ENCODE measurements at places on chromosomes 12 and 14.

- no peak for DNase-seq
These were observed 3.3 kb downstream of the SP1 start for GRCh38 chr12:53383258-53383657.

- no peak for DNase-seq
These were observed 83.9 kb upstream of the OSBPL8 start for GRCh38 chr12:76643438-76643837.

DNA sequence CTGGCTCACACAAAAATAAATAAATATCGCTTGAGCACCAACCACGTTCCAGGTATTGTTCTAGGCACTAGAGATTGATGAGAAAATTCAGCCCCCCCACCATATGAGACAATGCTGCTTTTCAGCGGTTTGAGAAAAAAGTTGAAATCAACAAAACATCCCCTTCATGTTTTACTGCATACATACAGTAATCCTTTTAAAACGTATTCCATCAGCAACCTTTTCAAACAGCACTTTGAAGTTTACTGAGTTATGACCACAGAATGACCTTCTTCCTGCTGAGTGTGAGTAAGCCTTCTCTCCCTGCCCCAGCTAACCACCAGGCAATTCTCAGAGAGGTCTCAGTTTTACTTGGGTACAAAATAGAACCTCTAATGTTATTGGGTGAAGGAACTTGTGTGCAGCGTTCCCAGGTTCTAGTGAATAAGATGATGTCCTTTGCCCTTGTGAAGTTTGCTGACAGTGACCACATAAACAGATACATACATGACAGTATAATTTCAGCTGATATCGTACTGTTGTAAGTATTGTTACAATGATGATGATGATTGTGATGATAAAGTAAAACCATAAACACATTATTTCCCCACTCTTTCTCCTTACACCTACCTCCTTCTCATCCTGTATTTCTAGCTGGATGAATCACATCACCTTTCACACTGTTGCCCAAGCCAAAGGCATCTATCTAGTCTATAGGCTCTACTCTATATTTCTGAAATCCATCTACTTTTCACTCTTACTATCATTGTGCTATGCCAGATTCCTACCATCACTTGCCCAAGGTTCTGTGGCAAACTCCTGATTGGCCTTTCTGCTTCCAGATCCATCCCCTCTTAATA, 124.4 kb upstream of the KRR1 start:
- peak; percentile 82 for DNase-seq

DNA sequence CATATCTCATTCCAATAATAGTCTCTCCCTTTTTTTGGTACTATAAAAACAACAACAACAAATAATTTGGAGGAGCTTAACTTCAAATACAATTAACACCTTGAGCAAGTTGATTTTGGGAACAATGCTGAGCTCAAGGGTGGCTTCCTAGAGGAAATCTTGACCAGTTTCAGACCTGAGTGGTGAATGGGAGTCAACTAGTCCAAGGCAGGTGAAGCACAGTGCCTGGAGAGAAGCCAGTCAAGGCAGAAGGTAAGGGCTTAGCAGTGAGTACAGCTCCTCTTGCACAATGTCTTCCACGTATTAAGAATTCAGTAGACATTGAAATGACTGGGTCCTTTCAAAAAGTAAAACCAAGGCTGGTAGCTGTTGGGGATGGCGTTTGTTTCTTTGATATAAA, 444.8 kb downstream of the ATP23 start:
- DNase-seq: no peak

DNA sequence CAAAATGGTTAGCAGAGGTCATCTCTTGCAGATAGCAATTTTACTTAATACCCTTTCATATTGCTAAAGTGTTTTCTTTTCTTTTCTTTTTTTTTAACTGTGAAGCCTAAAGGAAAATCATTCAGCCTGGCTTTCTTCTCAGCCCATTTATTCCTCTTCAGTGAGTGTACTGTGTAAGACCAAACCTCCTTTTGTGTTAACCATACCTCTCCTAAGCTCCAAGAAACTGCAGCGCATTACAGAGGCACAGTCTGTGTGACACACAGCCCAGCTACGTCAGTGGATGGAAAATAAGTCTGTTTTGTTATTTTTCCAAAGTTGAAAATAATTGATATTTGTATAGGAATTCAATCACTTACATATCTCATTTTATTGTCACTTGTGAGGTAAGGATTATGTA, 21.7 kb downstream of the DCAF5 start:
- DNase-seq: no peak

DNA sequence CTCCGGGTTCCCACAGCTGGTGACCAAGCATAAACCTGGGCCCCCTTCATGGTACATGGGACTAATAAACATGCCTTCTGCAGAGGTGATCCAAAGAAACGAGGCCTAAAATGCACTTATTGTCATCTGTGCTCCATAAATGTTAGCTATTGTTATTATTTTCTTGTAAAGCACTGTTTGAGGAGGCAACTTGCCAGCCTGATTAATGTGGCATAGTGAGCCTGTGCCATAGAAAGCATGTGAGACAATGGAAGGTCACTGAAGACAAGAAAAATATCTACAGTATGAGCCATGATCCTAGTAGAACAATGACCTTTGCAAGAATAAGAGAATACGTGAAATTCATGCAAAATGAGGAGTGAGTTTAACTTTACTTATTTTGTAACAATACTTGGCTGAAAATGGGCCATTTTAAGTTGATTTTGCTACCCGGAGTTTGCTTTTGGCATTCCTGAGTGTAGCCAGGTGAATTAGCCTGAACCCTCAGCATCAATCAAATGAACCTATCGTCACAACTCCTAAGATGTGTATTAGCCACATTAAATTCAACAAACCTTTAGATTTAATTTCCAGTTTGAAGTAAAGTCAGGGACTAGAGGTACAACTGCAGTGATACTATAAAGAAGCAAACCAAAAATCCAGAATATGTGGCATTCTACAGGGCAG, 52.2 kb downstream of the CPM start:
- no peak for DNase-seq

DNA sequence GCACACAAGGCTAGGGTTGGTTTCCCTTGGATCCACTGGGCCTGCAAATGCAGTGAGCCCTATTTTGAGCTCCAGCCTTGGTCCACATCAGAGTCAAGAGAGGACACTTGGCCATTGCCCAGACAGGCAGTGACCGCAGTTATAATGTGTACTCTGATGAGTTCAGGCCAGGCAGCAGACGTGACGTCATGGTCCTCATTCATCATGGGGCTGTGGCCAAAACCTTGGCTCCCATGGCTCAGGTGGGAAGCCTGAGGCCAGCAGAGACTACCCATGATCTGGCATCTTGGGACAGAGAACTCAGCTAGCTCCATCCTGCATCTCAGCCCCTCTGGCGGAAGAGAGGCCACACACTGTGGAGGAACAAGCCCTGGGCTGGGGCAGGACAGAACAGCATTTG, 16.4 kb downstream of the TMEM63C start:
- no peak for DNase-seq

- no peak for DNase-seq
These were observed 86.6 kb downstream of the MIA2 start for GRCh38 chr14:39320318-39320717.

GRCh38 chr12:47892819-47893218, 12.0 kb downstream of the VDR start:
- no peak for DNase-seq

- no peak for DNase-seq
These were observed 638.4 kb downstream of the FLRT2 start for GRCh38 chr14:86168371-86168770.

GRCh38 chr12:19387161-19387560, 52.1 kb upstream of the AEBP2 start:
- no peak for DNase-seq

DNA sequence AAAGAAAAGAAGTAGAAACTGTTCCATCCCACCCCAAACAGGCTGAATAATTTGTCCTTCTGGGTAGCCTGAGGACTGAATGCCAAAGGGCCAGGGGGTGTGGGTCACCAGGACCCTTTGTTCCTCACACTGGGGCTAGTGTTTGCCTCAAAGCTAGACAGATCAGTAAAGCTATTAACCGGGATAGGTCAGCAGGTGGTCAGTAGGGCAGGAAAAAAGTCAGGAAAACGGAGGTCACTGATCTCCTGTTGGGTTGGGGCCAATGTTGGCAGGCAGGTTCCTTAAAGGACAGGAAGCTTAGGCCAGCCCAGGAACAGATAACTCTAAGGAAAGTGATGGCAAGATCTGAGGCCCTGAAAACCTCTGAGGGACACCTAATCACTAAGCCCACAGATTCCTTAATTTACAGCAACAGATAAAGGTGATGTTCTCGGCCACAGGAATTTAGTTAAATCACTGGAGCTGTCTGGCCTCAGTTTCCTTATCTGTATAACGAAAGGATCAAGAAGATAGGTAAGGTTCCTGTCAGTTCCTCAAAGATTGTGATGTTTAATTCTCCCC, 22.7 kb upstream of the TMPO start:
- peak; percentile 64 for DNase-seq

DNA sequence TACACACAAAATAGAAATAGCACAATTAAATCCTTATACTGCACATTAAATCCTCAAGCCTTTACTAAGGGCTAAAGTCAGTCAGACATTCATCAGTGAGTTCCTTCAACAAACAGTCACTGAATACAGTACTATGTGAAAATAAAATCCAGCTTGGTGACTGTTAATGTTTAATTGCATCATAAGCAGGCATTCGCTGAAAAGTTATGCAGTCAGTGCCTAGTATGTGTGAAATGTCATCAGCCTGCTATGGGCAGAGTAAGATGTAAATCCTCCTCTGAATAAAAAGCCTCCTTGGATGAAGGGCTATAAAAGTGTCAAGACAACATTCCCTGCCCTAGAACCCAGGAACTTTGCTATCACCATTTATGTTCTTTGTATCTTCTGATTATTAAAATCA, 116.4 kb downstream of the PRICKLE1 start:
- no peak for DNase-seq

GRCh38 chr12:58176296-58176869, 235.0 kb downstream of the ATP23 start:
- DNase-seq: peak; percentile 82

DNA sequence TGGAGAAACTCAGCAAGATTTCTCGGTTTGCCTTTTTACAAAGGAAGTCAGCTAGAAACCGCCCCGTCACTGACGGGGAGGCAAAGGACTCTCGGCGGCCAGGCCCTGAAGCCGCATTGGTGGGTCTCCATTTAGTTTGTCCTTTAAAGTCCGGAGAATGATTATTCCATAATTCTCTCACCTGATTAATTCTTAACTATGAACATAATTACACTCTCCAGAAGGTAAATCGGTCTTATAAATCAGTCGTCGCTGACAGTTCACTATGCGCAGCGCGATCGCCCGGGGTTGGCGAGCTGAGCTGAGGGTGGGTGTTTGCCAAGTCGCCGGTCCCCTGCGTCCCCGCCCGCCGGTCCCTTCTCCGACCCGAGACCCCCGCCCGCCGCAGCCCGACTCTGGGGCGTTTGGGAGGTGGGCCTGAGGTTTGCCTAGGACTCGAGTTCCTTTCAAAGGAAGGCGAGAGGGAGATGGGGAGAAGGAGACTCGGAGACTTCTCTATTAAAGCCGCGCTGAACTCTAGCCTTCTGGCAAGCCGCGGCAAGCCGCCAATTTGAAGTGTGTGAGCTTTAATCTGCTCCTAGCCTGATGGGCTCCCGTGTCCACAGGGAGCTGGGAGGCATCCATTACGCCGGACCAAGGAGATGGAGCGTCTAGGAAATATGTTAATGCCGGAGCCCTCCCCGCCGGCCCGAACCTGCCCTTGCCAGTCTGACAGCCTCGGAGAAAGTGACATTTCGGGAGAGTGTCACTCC, 392.9 kb downstream of the NOVA1 start:
- peak; percentile 92 for DNase-seq

- peak; percentile 54 for DNase-seq
These were observed 75.2 kb downstream of the TNFAIP2 start for GRCh38 chr14:103198131-103199105.

DNA sequence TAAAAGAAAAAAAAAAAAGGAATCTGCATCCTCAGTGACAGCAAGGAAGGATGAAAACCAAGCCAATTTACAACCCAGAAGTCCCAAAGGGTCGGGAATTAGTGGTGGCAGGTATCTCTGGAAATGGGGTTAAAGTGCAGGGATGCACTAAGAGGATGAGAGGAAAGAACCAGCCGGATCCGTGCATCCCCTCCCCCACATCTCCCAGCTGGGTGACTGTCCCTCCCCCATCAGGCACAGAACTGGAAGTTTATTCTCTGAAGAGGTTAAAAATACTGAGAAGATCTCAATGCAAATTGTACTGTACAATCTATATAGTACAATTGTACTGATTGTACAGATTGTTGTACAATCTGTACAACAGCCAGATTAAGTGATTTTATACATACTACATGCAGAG, 15.4 kb downstream of the CLMN start:
- no peak for DNase-seq

- no peak for DNase-seq
These were observed 156.8 kb downstream of the PDZRN4 start for GRCh38 chr12:41344776-41345470.

DNA sequence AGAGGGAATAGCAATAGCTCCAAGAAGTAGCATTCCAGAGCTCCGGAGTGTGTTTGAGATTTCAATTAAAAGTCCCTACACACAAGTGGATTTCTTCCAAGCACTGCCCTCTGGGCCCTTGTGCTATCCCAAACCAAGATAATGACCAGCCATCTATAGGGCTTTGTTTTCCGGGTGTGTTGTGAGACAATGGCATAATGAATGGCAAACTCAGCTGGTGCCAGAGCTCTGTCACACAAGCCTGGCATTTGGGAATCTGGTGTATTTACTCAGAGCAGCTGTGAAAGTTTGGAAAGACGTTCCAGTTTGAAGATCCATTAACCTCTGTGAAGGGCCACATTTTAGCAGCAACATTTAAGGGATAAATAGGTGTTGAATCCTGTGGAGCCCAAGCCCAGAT, 61.2 kb upstream of the TMTC2 start:
- no peak for DNase-seq

GRCh38 chr14:73764406-73765280, 50.5 kb upstream of the PNMA1 start:
- peak; percentile 65 for DNase-seq

DNA sequence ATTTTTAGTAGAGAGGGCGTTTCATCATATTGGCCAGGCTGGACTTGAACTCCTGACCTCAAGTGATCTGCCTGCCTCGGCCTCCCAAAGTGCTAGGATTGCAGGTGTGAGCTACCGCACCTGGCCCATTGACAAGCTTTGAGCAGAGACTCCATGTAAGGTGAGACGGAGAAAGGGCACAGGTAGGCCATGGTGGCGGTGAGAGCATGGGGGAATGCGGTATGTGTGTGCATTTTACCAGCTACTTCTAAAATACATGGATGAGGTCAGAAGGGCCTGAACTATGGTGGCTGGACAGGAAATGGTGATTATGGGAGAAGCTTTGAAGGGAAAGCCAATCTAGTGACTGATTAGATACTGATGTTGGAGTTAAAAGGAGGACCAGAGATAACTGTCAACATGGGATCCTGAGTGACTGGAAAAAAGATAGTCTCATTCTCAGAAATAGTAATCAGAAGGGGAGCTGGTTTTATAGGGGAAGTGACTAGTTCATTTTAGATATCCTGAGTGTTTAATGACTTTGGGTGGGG, 21.9 kb upstream of the PTPRB start:
- DNase-seq: no peak

DNA sequence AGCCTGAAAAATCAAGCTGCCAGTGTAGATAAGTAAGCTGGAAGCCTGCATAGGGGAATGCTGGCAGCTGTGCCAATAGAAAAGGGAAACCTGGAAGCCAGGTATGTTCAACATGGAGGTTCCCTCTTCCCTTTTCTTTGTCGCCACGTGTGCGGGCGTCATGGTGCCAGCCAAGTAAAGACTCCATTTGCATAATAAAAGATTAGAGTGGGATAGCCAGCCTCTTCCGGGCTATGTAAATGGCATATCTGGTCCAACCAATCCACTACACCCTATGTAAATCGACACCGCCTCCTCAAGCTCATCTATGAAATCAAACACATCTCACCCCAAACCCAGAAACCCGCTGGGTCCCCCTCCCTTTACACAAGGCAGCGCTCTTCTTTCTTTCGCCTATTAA, 5.6 kb upstream of the ADGRD1 start:
- peak; percentile 37 for DNase-seq

All from islet precursor cell (in vitro differentiated cells).